ENCODE measurements at places on chromosomes 4 and X.

- no peak for DNase-seq
These were observed 234.7 kb downstream of the LDB2 start for GRCh38 chr4:16663732-16664131.

DNA sequence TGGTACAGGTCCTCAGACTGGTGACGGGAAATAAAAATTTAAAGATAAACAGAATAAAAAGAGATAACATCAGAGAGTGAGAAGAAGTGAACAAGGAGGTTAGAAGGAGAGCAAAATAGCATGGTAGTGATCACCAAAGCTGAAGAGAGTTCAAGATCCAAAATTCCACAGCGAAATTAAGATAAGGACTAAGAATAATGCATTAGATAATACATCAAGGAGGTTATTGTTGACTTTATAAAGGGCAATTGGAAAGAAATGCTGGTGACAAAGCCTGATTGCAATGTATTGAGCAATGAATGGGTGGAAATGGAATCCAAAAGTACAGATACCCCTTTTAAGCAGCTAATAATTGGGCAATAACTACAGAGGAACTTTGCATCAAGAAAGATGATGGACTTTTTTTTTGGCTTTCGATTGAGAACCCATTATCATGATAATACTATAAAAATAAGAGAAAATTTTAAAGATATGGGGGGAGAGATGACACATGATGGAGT is 101.6 kb upstream of the MAP9 start:
- DNase-seq, result no peak

- DNase-seq, result no peak
These were observed 3.9 kb upstream of the KLHL8 start for GRCh38 chr4:87224141-87224923.

GRCh38 chrX:13761606-13762414 is 27.3 kb downstream of the OFD1 start:
- DNase-seq, result no peak

GRCh38 chrX:104370089-104370488 is 115.4 kb upstream of the ESX1 start:
- DNase-seq, result no peak

GRCh38 chr4:113406723-113407016 is 354.9 kb downstream of the CAMK2D start:
- DNase-seq, result peak; percentile 33

- DNase-seq, result no peak
These were observed 58.1 kb upstream of the ADRA2C start for GRCh38 chr4:3708103-3708510.

DNA sequence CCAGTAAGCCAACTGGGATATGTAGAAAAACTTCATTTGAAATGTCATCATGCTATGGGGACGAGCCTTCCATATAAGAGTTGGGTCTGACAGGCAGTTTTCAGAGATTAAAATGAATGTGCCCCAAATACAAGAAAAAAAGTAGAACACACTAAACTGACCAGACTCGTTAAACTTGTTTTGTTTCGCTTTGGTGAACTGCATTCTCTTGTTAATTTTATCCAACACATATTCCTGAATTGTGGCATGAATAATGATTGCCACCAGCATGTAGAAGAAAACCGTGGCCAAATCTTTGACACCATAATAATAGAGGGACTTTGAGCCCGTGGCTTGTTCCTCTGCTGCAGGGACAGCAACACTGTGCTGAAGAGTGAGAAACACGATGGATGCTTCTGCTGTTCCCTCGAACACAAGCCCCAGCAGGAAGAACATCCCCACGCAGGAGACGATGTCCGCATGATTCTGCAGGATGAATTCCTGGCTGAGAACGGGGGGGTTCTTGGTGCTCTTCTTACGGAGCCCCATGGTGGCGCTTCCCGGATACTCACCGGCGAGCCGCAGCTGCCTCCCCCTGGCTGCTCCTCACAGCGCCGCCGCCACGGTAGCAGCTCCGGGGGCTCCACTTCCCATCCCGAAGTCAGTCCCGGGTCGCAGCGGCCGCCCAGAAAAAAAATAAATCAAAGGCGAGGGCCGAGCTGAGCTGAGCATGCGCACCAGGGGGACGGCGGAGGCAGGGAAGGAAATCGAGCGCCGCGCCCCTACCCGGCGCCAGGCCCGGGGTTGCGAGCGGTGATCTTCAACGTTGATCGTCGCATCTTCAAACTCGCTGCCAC is at the start of gene TRAM1L1:
TSS of gene TRAM1L1 (minus strand) at position 711 of the 836 bp plus-strand sequence. CDS start at position 528, 183 bp downstream.
- peak; percentile 47 for DNase-seq

GRCh38 chrX:39052751-39053150 is 251.5 kb downstream of the MID1IP1 start:
- DNase-seq, result no peak

- no peak for DNase-seq
These were observed 178.2 kb upstream of the HCCS start for GRCh38 chrX:10932842-10933440.

- no peak for DNase-seq
These were observed 96.3 kb upstream of the ENPP6 start for GRCh38 chr4:184313702-184314659.

DNA sequence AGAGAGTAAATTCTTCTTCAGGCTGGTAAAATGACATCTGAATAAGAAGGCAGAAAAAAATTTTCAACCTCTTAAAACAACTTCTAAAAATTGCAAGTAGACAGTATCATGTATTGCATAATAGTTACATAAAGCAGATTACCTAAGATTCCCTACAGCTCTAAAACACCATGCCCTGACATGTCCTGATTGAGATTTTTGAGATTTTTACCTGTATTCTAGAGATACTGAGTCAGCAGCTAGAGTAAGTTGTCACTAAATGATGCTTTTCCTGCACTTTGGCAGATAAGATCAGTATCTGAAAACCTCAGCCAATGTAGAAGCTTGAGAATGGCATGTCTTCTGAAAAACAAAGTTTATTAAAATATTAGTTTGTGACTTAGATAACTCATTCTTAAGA is 713.6 kb downstream of the CCSER1 start:
- DNase-seq, result no peak

DNA sequence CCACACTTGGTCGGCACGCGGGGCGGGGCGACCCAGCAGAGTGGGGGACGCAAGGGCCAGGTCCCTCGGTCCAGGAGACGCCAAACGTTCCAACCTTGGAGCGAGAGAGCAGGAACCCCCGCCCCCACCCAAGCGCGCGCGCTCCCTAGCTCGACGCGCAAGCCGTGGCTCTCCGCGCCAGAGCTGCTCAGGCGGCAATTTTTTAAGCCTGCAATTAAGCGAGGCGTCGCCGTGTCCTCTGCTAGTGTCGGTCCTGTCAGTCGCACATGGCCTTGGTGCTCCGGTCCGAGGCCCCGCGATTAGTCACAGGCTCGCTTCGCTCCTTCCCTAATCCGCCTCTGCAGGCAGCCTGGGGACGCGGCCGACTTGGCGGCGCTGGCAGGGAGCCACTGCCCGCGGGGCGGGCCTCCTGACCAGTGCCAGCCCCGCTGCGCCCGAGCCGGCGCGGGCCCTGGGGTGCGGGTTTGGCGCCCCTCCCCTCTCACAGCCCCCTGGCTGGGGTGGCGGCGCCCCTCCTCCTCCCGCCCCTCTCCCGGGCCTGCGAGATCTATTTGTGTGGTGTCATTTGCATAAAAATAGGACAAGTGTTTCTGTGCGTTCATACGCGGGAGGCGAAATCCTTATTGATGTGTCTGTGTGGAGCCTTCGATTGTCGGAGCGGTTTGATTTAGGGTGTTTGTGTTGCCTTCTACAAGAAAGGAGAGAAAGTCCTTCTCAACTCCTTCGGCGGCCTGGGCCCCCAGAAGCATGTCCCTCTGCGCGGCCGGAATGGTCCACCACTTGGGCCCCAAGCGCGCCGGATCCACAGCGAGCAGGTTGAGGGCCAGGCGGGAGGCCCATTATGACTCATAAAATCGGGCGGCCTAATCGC is 9.8 kb upstream of the BCOR start:
- peak; percentile 73 for DNase-seq

DNA sequence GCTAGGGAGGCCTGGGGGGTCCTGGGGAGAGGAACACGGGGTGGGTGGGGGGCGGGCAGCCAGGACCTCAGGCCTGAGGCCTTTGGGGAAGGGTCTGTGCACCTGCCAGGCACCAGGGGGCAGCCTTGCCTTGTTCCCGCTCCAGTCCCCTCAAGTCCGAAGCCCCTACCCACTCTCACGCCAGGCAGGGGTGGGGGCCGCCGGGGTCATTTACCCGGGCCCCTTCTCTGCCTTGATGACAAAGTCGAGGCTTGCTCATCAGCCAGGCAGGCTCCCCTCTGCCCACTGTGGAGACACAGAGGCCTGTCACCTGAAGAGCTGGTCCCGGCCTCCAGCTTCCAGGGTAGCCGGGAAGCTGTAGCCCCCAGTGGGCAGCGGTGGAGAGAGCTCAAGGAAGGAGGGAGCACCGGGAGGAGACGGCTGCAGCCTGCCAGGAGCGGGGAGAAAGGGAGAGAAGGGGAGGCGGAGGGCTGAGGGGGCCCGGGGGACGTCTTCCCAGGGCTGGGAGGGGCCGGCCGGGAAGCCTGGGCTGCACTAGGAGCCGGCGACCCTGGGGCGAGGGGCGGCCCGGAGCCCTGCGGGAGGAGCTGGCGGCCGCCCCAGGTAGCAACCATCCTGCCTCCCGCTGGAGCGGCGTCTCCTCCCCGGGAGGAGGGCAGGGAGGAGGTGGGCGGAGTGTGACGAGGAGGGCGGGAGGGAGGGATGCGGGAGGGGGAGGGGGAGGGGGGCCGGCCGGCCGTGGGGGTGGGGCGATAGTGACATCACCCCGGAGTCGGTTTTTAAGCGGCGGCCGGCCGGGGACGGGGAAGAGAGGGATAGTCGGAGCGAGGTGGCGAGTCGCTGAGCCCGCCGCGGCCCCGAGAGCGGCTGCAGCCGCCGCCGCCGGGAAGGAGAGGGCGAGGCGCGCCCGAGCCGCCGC is at the start of gene SLC6A8:
TSS of gene SLC6A8 (plus strand) at position 806 of the 919 bp plus-strand sequence. CDS start 649 bp downstream, outside the sequence.
- DNase-seq, result peak; percentile 80

DNA sequence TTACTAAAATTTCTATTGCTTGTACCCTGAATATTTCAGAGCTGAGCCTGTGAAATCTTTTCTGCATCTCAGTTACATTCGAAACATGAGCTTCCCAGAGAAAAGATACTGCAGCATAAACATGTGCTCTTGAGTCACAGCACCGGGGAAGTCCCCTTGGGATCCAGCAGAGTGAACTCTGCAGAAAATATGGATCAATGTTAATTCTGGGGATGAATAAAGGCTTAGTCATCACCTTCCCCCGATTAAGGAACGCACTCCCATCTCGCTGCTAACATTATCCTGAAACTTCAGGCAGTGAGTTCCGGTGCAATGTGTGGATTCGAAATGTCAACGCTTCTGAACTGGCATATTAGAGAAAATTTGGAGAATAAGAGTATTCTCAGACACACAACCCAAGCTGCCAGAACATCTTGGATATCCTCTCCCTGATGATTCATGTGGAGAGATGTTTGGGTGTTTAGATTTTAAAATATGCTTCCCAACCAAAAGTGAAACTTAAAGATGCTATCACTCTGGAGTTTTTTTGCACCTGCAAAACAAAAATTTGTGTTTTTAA is 90.8 kb downstream of the IRF2 start:
- DNase-seq, result no peak

GRCh38 chr4:90486346-90486745 is 359.2 kb downstream of the CCSER1 start:
- no peak for DNase-seq

DNA sequence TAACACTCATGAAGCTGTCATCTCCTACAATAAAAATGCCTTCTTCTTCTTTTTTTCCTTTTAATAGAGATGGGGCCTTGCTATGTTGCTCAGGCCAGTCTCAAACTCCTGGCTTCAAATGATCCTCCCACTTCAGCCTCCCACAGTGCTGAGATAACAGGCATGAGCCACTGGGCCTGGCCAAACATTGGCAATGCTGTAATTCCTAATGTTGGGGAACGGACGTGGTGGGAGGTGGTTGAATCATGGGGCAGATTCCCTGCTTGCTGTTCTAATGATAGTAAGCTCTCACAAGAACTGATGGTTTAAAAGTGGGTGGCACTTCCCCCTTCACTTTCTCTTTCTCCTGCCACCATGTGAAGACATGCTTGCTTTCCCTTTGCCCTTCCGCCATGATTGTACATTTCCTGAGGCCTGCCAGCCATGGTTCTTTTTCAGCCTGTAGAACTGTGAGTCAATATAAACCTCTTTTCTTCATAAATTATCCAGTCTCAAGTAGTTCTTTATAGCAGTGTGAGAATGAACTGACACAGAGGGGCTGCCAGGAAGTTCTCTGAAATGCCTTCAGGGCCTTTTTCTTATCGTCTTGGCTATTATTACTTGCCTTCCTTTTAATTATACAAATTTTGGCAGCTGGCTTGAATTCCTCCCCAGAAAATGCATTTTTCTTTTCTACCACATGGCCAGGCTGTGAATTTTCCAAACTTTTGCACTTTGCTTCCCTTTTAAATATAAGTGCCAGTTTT is 93.0 kb downstream of the CENPC start:
- DNase-seq, result no peak

GRCh38 chr4:6239486-6239885 is 30.2 kb upstream of the WFS1 start:
- no peak for DNase-seq

DNA sequence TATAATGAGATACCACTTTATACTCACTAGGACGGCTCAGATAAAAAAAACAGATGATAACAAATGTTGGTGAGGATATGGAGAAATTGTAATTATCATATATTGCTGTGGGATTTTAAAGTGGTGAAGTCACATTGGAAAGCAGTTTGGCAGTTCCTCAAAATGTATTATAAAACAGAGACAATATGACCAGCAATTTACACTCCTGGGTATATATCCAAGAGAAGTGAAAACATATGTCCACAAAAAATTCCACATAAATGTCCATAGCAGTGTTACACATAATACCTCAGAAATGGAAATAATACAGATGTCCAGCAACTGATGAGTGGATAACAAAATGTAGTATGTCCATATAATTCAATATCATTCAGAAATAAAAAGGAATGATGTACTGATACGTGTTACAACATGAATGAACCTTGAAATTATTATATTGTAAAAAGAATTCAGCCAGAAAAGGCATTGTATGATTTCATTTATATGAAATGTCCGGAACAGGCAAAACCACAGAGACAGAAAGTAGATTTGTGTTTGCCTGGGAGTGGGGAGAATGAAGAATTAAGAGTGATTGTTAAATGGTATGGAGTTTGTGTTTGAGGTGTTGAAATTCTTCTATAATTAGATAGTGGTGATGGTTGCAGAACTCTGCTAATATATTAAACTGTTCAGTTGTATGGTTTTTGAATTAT is 220.9 kb downstream of the SLC7A11 start:
- no peak for DNase-seq

- DNase-seq, result no peak
These were observed 23.4 kb upstream of the STBD1 start for GRCh38 chr4:76282941-76283689.

GRCh38 chr4:70632028-70632427 is 3.5 kb downstream of the ENAM start:
- no peak for DNase-seq

- DNase-seq, result no peak
These were observed 68.4 kb upstream of the MID1IP1 start for GRCh38 chrX:38732866-38733265.

- peak; percentile 30 for DNase-seq
These were observed 35.1 kb downstream of the ENPEP start for GRCh38 chr4:110510955-110511544.

DNA sequence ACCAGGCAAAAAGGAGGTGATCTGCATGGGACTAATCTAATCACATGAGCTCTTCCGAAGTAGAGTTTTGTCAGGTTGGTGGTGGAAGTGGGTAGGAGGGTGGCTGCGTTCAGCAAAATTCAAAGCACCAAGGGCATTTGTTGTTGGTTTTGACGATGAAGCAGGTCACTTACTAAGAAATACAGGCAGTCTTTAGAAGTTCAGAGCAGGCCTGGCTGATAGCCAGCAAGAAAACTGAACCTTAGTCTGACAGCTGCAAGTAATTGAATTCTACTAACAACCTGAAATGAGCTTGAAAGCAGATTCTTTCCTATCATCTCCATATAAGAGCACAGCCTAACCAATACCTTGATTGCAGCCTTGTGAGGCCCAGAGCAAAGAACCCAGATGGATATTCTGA is 505.8 kb downstream of the KLHL13 start:
- DNase-seq, result no peak

All from NCI-H1105 (cell line).